MV-4-11 (cell line): ENCODE measurements at places on chromosomes 6 and 20.
A peak's percentile ranks its signal among the peaks of the same experiment; 100 is the strongest.

- DNase-seq: no peak
Observed at GRCh38 chr20:36367907-36368799, 62.0 kb downstream of the DLGAP4 start.

- no peak for DNase-seq
Observed at GRCh38 chr20:63831646-63831992, 555 bp upstream of the ZBTB46 start.

- no peak for DNase-seq
Observed at GRCh38 chr6:159837511-159837910, 37.4 kb downstream of the PNLDC1 start.

GRCh38 chr6:53103993-53104675, 38.9 kb downstream of the FBXO9 start:
- DNase-seq: no peak

GRCh38 chr6:160258346-160259142, at the start of gene SLC22A2:
SLC22A2 (minus strand) TSS chr6:160258821; CDS start chr6:160258757, 64 bp downstream.
- DNase-seq: no peak

DNA sequence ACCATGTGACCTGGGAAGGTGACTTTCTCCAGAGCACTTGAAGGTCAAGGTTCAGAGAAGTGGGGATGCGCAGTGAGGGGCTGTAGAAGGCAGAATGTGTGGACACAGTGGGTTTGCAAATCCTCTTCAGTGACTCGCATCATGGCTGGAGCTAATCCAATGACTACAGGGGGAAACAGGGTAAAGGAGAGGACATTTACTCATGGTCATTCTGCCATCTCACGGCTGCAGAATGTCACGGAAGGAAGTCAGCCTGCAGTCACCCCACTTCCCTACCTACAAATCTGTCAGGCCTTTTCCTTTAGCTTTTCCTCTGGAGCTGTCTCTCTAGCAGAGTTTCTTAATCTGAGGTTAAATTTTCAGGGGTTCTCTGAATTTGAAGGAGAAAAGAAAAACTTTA, 337.6 kb downstream of the CDC5L start:
- no peak for DNase-seq

GRCh38 chr6:170088582-170088955, 202.3 kb downstream of the DLL1 start:
- peak; percentile 39 for DNase-seq

- peak; percentile 42 for DNase-seq
Observed at GRCh38 chr6:21594416-21595281, 1.1 kb downstream of the SOX4 start.
